ENCODE measurements at places on chromosomes 5 and 9. TPM values are rescaled to one million over a fixed set of nuclear protein-coding genes. Genes with fewer than 3 reads are reported as not detected.
A peak's percentile ranks its signal among the peaks of the same experiment; 100 is the strongest.

GRCh38 chr5:2562036-2562435, 189.4 kb downstream of the IRX2 start:
- DNase-seq: no peak

DNA sequence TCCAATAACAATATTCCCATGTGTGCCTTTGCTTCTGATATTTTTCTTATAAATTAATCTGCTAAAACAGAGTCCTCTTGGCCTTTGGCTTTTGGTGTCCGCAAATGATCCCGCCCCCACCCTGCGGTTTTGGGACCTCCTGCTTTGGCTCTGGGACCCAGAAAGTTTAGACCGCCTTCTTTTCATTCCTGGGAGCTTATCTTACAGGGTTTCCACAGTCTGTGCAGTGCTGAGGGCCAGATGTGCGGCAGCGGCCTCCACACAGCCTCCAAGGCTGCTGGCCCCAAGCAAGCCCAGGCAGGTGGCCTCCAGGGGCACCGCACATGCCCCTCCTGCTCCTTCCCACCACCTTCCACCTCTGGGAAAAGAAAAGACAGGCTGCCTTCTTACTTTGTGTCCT, 191.5 kb downstream of the ERCC6L2 start:
- DNase-seq: peak; percentile 63

DNA sequence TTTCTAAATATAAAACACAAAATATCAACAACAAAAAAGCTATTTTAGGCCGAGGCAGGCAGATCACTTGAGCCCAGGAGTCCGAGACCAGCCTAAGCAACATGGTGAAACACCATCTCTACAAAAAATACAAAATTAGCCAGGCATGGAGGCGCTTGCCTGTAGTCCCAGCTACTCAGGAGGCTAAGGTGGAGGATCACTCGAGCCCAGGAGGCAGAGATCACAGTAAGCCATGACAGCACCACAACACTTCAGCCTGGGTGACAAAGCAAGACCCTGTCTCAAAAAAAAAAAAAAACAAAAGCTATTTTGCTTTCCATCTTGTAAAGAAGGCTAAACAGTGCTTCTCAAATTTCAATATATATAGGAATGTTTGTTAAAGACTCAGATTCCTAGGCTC, 11.3 kb downstream of the C5orf15 start:
- DNase-seq: no peak

DNA sequence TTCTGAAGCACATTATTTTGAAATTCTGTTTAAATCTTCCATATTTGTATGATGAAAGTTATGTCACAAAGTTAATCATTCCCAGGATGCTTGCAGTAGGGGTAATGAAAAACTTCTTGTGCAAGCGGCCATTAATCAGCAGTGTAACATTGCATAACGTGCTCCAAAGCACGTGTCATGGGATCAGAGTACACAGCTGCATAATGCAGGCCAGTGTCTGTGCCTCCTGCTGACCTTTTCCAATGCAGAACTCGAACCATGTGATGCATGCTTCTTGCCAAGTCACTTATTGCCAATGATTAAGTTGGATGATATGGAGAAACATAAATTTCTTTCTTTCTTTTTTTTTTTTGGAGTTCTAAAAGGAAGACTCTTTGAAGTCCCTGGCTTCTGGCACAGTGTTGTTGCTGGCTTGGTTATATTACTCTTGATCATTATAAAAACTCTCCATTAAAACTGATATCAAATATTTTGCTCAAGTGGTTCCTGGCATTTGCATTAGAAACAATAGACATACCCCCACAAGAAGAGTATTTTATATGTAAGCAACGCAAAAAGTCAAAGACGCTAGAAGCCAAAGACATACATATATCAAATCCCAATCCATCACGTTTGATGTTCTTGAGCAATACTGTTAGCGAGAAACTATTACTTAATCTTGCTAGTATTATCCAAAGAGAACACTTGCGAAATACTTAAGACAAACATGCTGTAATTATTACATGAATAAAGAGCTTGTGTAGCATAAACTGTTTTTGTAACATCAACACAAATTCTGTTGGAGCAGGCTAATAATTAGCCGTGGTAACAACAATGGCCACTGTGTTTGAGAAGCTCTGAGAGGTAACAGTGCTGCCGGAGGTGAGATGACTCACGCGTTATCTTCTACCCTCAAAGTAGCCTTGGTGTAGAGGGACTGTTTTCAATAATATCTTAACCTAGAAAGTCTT, 164.2 kb downstream of the AUH start:
- peak; percentile 97 for DNase-seq

DNA sequence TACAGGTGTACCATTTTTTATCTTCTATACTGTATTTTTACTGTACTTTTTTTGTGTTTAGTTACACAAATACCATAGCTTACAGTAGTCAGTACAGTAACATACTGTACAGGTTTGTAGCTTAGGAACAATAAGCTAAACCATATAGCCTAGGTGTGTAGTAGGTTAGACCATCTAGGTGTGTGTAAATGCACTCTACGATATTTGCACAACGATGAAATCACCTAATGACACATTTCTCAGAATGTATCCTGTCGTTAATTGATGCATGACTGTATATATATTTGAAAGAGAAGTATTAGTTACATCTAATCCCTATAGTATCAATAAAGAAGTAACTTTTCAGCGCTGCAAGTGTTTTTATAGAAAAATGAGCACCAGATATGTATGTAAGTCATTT, 138.8 kb downstream of the TRPM6 start:
- DNase-seq: no peak

DNA sequence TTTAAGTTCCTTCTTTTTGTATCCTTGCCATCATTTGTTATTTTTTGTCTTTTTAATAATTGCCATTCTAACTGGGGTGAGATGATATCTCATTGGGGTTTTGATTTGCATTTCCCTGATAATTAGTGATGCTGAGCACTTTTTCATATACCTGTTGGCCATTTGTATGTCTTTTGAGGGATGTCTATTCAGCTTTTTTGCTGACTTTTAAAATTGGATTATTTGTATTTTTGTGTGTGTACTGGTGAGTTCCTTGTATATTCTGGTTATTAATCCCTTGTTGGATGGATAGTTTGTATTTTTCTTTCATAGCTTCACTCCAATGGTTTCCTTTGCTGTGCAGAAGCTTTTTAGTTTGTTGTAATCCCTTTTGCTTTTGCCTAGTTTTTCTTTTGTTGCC, 19.1 kb downstream of the RCL1 start:
- DNase-seq: no peak

GRCh38 chr5:117733051-117733450, 1158.4 kb upstream of the SEMA6A start:
- no peak for DNase-seq

GRCh38 chr9:69425136-69425801, 100.3 kb downstream of the ENTREP1 start:
- DNase-seq: no peak

DNA sequence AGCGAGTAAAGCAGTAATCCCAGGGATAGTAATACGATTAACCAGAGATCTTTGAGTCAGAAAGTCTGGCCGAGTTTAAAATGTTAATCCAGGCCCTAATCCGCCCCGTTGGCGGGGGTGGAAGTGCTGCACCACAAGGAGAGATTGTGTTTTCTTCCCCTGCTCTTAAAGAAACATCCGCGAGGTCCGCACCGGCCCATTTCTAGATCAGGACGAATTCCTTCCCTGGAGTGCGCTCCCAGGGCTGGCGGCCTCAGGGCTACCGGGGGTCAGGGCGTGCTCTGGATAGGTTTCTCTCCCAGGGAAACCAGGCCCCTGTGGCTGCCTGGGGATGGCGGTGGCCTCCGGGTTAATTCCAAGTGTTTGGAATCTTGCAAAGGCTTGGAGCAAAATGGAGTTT, 9.3 kb upstream of the NEUROG1 start:
- peak; percentile 77 for DNase-seq

- DNase-seq: no peak
Measured at GRCh38 chr9:99011161-99011709, 67.5 kb downstream of the COL15A1 start.

- peak; percentile 50 for DNase-seq
Measured at GRCh38 chr5:107340631-107341030, 330.1 kb downstream of the EFNA5 start.

GRCh38 chr9:94923326-94924089, 197.0 kb downstream of the AOPEP start:
- no peak for DNase-seq

GRCh38 chr5:88503041-88503345, 234.3 kb upstream of the TMEM161B start:
- no peak for DNase-seq

- no peak for DNase-seq
Measured at GRCh38 chr5:67305913-67306710, 109.5 kb upstream of the CD180 start.

- DNase-seq: no peak
Measured at GRCh38 chr9:134712926-134713325, 71.3 kb downstream of the COL5A1 start.

DNA sequence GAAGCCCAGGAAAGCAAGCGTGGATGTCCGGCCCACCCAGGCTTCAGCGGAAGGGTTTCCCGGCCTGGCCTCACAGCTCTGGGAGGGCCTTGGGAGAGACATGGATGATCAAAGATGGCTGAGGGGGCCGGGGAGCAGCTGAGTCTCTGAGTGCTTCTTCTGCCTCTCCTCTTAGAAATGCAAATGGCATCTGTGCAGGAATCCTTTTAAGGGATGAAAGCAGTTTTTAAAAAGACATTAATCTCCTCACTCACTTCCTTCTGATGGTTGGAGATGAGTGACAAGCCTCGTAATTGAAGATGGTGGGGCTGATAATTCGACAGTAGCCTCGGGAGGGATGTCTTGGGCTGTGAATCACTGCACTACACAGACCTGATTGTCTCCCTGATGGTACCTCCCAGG, 24.3 kb upstream of the PITX1 start:
- DNase-seq: no peak

DNA sequence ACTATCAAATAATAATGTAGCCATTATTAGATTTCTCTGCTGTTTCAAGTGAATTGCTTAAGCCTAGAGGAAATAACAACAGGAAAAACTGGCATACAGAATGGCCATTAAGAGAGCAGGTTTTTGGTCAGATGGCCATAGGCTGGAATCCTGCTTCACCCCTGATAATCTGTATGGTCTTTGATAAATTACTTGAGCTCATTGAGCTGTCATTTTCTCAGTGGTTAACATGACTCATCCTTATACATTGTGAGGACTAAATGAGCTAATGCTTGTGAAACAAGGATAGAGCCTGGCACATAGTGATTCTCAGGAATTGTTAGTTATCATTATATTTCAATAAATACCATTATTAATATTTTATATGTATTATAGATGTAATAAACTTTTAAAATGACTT, 516.5 kb downstream of the KIF4B start:
- DNase-seq: peak; percentile 11

GRCh38 chr5:82336226-82336958, 58.2 kb upstream of the RPS23 start:
- no peak for DNase-seq

GRCh38 chr9:136629879-136630661, 32.6 kb upstream of the EGFL7 start:
- DNase-seq: peak; percentile 31

DNA sequence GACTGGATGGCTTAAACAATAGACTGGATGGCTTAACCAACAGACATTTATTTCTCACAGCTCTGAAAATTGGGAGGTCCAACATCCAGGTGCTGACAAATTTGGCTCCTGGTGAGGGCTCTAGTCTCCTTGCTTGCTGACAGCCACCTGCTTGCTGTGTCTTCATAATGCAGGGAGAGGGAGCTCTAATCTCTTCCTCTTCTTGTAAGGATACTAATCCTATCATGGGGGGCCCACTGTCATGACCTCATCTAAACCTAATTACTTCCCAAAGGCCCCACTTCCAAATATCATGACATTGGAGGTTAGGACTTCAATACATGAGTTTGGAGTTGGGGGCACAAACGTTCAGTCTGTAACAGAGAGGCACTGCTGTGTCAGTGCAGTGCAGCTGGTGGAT, 26.4 kb downstream of the FOXD1 start:
- DNase-seq: no peak

DNA sequence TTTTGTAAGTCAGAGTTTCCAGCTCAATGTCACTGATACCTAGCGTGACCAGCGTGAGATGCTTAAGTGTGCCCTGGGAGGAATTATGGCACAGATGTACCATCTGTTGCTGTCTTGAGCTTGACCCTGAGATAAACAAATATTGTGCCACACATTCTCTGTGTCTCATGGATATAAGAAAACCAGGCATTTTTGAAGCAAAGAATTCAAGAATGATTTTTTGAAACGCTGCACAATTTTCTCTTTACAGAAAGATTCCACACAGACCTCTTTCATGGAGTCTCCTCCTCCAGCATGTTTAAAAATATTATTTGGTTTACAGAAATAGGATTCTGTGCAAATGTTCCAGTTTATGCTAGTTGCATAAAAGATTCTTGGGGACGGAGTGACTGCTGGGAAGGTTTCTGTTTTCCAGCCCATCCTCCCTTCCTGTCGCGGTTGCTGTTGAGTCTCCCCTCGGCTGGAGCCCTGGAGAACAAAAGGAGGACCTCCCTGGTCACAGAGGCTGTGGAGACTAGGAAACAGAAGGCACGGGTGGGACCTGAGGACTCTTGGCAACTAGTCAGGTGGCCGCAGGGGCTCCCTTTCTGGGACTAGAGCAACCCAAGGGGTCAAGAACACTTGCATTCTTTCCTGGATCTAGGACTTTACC, 120.8 kb downstream of the RASGRF2 start:
- DNase-seq: no peak

DNA sequence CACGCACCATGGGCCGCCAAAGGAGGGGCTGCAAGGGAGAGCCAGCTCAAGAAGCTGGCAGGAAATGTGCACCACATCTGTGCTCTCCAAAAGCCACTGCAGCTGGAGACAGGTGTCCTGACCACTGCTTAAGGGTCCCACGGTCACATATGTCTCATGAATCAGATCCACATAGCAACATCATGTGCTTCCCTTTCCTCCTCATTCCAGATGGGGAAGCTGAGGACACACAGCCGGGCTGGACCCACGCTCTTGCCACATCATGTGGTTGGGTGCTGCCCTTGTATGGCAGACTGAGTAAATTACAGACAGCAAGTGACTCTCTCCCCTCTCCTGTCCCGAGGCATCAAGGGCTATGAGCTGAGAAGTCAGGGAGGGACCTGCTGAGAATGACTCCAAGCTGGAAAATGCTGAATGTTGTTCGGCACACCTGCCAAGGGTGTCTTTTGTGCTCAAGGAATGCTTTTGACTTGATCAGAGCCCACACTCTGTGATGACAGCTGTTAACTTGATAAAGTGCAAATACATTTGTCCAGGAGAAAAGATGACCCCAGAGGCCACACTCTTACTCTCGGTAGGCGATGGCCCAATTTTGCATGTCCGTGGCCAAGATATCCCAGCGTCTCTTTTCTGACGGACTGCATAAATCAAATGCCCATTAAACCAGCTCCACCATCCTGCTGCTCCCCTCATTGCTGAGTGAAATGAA, 58.2 kb downstream of the NSUN2 start:
- DNase-seq: no peak

GRCh38 chr9:133583586-133583985, 25.6 kb downstream of the FAM163B start:
- DNase-seq: no peak

The PRDM9 gene
- total RNA-seq: not detected

The OR2K2 gene
- 2.2 TPM for total RNA-seq

The SPINK5 gene
- 3.6 TPM for total RNA-seq

The MYOT gene
- total RNA-seq: not detected

The NDOR1 gene
- total RNA-seq: 0.72 TPM

The MYMK gene
- total RNA-seq: not detected

The OR1J2 gene
- total RNA-seq: 1.2 TPM

The HTR1A gene
- total RNA-seq: not detected

Measured in umbilical cord (tissue), 2 donors.